ENCODE measurements at places on chromosomes 1 and 21. TPM values are rescaled to one million over a fixed set of nuclear protein-coding genes. Genes with fewer than 3 reads are reported as not detected.

CLDN14 gene
- total RNA-seq: not detected

CGN gene
- 2.4 TPM for total RNA-seq

RNU1-3 gene
- 3,877 TPM for total RNA-seq

CTTNBP2NL gene
- total RNA-seq: 1.5 TPM

DNA sequence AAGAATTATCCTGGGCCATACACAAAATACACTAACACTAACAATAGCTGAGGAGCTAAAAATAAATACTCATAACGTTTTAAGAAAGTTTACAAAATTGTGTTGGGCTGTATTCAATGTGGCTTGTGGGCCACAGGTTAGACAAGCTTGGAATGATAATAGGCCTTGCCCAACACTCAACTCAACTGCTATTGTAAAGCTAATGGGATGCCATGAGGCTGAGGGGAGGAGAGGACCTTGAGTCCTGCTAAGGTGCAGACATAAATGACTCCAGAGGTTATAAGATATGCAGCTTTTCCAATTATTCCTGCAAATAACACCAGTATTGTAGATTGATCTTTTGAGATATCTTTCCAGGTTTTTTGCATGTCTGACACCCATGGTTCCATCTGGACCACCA, 97.0 kb downstream of the FCRL5 start:
- DNase-seq: no peak

- no peak for DNase-seq
Measured at GRCh38 chr21:29258626-29259338, 39.9 kb upstream of the BACH1 start.

- no peak for DNase-seq
Measured at GRCh38 chr1:36787312-36787913, 246.9 kb downstream of the GRIK3 start.

- DNase-seq: no peak
Measured at GRCh38 chr1:61439234-61439633, 285.7 kb downstream of the TM2D1 start.

DNA sequence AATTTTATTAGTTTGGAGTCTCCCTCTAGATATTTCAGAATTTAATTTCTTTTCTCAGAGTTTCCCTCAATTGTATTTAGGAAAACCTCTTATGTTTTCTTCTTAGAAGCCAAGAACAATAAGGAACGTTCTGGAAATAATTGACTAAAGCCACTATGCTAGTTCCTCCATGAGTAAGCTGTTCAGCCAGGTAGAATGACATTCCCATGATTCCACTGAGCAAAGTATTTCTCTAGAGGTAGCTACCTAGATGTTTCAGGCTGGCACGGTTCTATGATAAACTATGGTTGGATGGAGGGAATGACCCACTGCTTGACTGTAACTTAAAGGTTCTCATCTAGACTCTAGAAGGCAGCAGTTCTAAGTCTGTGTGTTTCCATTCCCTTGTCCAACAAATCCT, 62.4 kb downstream of the CLDN17 start:
- DNase-seq: no peak

GRCh38 chr1:52551507-52552235, 1.2 kb downstream of the TUT4 start:
- peak; percentile 35 for DNase-seq

DNA sequence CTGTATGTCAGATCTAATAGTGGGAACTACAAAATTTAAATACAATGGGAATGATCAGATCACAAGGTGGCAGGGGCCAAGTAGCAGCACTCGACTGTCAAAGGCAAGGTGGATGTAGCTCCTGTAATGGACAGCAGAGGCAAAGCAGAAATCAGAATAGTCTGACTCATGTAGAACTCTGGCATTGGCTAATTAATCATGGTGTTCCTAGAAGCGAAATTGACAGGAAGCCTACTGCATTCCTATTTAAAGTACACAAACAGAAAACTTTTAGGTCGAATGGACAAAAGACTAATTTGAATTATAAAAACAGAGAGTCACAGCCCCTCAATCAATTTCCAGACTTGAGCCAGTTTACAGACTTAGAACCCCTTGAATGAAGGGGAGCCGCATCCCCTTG, 17.4 kb upstream of the IL12RB2 start:
- DNase-seq: no peak

DNA sequence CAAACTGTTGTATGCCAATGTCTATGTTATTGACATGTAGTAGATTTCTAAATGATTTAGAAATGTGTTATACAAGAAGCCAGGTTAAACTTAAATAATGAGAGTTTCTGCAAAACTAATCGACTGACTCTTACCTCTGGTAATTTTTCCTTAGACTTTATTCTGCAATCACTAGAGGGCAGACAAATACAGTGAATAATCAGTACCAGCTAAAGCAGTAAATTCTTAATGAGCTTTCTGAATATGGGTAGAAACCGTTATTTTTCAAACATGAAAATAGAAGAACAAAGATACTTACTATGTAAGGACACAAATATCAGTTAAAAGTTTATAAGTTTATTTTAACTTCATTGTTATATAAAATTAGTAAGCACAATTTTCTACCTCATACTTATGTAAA, 97.9 kb upstream of the RGS1 start:
- DNase-seq: peak; percentile 51

DNA sequence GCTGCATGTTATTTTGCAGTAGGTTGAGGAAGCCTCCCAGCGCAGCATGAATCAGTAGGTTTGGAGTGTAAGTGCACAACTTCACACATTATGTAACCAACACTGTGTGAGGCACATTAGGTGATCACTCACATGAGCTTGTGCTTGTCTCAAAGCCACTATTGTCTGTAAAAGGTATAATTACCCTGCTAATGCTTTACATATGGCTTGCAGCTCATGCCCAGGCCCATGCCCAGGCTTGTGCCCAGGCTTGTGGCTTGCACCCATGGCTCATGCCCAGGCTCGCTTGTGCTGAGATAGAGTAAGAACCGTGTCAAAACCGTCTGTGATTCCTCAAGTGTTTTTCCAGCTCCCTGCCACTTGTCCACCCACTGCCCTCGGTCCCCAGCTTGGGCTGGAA, 596.3 kb downstream of the LTN1 start:
- no peak for DNase-seq

DNA sequence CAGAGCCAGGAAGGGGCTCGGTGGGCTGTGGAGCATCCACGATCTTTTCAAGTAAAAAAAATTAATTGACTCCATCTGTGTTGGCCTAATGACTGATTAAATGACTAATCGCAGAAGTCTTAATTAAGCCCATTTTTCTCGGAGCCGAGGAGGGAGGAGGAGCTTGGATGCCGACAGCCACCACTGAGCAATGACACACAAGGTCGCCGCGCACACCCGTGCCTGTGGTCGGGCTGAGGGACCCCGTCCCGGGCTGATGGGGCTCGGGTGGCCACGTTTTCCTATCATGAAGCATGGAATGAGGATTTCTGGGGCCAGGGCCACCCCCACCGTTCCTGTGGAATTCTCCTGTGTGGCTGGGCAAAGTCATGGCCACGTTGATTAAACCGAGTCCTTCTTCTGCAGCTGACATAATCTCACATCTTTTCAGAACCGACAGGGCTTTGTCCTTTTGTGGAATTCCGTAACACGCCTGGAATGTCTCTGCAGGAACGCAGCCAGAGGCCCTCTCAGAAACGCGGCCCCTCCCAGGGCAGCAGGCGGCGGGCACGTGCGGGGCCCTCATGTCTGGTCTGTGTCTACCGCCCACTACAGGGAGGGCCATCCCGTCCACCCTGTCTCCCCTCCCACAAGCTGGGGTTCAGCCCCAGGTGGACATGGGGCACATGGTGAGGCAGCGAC, 60.7 kb downstream of the MORN1 start:
- DNase-seq: no peak

DNA sequence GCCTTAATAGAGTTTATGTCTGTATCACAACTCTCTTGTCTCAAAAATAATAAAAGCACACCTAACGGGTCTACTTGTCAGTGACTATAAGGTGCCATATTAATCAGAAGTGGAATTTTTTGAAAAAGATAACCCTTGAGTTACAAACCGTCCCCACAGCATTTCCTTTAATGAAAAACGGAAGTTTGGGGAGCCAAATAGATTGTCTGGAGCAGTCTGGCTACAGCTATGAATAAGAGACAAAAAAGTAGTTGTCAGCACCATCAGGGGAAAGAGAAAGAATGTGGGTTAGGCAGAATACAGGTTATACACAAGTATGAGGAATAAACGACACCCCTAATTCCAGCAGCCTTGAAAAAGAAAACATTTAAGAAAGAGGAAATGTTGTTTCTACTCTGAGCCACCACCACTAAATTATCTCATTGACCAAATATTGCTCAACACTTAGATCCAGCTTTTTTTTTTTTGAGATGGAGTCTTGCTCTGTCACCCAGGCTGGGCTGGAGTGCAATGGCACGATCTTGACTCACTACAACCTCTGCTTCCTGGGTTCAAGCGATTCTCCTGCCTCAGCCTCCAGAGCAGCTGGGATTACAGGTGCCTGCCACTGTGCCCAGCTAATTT, 29.4 kb upstream of the USP24 start:
- no peak for DNase-seq

GRCh38 chr1:145961425-145962156, 2.8 kb downstream of the ANKRD34A start:
- no peak for DNase-seq

DNA sequence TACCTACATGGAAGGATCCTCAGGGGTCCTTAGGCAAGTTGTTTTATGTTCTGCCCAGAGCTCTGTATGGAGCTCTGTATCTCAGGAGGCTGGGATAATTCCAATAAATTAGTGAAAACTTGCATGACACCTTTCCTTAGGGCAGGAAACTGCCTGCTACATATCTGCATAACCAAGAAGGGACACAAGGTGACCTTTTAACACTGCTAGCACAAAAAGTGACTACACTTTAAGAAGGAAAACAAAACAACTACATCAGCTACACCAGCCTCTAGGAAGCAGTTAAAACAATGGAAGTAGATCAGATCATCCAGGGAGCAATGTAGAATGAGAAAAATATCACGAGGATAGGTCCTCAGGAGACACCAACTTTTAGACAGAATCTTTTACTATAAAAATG, 93.9 kb downstream of the TNFSF18 start:
- no peak for DNase-seq

- no peak for DNase-seq
Measured at GRCh38 chr1:24244519-24245268, 57.6 kb upstream of the IFNLR1 start.
